Activated T-helper 1 cell treated with anti-CD3 and anti-CD28 coated beads, Interleukin-12 subunit alpha, Interleukin-12 subunit beta, Interleukin-2, Interleukin-4 antibody, amounts not matched to agents 30 ng/mL and 10 ng/mL and 1 ng/mL, durations not matched to agents 14 hours and 24 hours and 36 hours (primary cell): ENCODE measurements at places on chromosomes 7 and 10. TPM values are rescaled to one million over a fixed set of nuclear protein-coding genes. Genes with fewer than 3 reads are reported as not detected.

DNA sequence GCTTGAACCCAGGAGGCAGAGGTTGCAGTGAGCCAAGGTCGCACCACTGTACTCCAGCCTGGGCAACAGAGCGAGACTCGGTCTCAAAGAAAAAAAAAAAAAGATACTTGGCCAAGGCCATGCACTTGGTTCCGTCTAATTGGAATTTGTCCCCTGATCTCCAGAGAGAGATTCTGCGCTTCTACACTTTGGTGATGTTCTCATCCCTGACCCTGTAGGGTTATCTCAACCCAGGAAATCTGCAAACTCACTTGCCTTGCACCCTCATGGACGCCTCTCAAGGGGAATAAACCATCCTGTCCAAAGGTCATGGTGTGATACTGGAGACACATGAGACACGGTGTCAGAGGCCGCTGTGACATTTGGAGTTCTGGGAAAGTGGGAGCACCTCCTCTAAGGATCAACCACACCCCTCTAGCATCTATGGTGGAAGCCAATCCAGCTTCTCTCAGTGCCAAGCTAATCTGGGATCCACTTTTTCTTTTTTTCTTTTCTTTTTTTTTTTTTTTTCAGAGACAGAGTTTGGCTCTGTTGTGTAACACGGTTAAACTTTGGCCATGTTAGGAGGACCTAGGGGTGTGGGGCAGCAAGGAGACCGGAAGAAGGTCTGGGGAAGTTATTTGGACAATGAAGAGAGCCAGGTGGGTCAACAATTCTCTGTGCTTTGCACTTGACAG lies 7.8 kb upstream of the POR start:
- DNase-seq = no peak

DNA sequence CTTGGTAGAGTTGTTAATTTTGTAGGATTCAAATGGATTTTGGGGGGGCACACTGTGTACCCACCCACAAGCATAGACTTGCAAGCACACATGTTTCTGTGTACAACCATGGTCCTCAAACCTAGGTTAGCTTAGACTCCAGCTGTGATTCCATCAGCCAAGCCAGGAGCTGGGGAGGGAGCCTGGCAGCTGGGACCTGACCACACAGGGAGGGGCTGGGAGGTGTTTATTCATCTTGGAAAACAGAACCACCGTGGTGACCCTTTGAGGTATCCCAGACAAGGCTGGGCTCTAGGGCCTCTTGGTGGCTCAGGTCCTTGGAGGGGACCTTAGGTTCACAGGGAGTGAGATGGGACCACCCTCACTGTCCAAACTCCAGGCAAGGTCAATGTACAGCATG lies 410.3 kb downstream of the NEBL start:
- no peak for DNase-seq

DNA sequence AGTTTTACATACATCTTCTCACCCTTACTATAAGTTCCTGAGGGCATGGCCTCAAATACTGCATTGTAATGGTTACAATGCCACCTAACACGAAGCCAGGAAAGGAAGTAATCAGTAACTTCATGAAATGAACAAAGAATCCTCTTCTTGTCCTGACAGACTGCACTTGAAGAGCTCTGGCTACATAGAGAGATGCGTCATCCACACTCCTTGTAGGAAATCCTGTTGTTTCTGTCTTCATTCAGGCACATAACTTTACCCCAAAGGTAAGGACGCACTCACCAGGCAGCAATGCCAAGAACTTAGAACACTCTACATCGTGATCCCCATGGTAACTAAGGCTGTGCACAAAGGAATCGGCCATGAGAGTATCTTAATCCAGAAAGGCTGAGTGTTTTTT lies 80.3 kb upstream of the ARID5B start:
- DNase-seq = no peak

DNA sequence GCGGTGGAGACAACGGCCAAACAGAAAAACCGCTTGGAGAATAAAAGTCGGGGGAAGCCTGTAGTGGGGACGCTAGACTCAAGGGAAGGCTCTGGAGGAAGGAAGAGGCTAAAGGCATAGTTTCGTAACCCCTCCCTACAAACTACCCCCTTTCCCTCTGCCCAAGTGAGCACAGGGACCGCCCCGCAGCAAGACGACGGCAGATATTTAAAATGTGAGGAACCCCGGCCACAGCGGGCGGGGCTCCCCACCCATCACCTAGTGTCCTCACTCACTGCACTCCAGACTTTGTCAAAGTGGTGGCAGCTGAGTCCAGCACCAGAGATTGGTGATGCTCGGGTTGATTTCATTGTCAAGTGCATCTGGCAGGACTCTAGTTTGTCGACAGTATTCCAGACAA lies 69.1 kb downstream of the PRKAG2 start:
- no peak for DNase-seq

DNA sequence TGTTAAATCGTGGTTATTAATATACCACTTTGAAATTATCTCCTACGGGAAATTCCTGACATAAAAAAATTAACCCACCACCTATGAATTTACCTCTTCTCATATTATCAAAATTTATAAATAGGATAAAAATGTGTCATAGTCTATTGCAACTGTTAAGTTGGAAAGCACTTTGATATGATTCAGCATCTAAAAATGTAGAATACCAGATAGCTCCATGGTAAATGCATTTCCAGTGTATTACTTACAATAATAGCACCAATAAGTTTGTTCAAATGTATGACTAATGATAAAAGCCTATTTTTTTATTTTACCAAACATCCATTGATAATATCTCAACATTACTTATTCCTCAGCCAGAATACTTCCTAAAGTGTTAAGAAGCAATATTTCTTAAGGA lies 13.6 kb upstream of the KCND2 start:
- DNase-seq = no peak

- no peak for DNase-seq
These were observed 346.6 kb upstream of the BMPER start for GRCh38 chr7:33558549-33559323.

DNA sequence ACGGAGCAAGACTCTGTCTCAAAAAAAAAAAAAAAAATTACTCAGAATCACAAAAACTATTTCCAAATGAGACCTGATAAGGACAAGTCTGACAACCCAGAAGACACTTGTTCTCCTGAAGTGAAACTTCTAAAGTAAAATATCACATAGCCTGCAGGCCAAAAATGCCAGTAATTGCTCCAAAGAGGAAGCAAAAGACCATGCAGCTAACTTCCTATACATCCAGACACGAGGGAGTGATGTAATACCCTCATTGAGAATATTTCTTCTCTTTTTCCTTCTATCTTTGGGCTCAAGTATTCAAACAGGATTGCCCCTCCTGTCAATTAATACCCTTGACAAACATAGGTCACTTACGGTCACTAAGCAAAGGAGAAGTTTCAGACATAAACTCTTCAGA lies 31.2 kb downstream of the ARMH3 start:
- no peak for DNase-seq

GRCh38 chr7:48899932-48900331 lies 24.4 kb upstream of the CDC14C start:
- DNase-seq = no peak

DNA sequence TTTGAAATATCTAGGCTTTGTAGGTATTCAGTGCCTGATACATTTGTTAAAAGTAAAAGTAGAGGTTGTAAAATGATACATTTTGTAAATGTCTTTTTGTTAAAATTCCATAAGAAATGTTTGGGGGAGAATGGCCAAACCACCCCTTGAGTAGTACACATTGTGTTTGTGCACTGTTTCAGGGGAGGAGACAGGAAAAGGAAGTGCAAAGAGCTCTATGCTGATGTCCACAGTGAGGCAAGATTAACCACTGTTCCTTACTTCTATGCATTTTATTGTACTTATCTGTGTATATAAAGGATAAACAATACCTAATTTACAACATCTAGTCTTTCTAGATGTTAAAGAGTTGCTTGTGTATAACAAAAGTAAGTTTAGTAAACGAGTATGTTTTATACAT lies 7.4 kb upstream of the CYCS start:
- no peak for DNase-seq

GRCh38 chr10:93061594-93062513 lies 1.3 kb downstream of the CYP26C1 start:
- DNase-seq = no peak

- no peak for DNase-seq
These were observed 97.5 kb upstream of the CCDC6 start for GRCh38 chr10:60003651-60004523.

DNA sequence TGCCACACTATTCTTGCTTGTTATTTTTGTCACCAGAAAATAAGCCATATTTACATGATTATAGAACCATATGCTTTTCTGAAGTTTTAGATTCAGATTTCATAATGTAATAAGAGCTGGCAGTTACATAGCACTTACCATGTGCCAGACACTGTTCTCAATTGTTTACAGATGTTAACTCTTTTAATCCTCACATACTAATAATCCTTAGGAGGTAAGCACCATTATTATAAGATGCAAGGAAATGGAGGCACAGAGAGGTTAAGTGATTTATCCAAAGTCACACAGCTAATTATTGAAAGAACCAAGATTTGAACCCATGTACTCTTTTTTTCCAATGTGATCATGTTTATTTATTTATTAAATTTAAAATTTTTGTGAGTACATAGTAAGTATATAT lies 57.2 kb downstream of the CREB5 start:
- no peak for DNase-seq

DNA sequence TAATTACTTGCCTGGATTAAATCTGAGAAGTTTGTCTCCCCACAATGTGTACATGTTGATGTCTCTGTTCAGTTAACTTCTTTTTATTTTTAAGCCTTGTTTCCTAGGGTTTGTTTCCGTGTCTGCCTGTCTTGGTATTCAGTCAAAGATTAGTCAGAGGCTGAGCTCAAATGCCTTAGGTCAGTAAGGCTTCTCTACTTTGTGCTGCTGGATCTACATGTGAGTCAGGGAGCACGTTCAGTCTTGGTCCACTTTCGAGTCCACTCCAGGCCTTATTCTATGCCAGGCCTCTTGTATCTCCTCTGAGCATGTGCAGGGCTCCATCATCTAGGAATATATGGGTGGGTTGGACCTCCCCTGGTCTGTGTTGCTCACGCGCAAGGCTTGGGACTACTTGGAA lies 93.3 kb upstream of the FZD8 start:
- DNase-seq = no peak

LRRTM3 gene
- not detected in 2 replicates for total RNA-seq

C10orf71 gene
- total RNA-seq = not detected in 2 replicates

RSPH10B2 gene
- 0.20 and 0.29 TPM in 2 replicates for total RNA-seq
